ENCODE measurements at places on chromosomes 5 and 9. TPM values are rescaled to one million over a fixed set of nuclear protein-coding genes. Genes with fewer than 3 reads are reported as not detected.
A peak's percentile ranks its signal among the peaks of the same experiment; 100 is the strongest.

DNA sequence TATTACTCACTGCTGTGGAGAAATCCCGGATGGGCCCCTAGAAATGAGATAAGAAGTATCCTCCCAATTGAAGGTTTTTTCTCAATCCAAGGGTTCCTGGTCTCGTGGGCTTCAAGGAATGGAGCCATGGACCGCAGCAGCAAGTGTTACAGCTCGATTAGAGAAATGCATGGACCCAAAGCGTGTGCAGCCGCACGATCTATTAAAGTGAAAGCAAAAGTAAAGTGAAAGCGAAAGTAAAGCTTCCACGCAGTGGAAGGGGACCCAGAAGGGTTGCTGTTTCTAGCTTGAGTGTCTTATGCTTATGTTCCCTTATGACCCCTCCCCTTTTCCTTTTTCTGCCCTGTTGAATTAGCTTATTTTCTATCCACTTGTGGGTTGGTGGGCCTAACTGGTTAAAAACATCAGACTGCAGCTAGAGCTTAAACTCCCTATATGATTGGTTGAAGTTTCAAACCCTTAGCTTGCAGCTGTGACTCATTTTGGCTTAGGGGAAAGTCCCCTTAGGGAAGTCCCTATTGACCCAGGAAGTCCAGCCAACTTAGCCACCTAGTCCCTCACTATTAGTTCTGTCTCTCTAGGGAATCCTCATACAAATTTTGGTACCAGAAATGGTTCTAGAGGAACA, 1111.8 kb downstream of the TAF11L14 start:
- DNase-seq: no peak

DNA sequence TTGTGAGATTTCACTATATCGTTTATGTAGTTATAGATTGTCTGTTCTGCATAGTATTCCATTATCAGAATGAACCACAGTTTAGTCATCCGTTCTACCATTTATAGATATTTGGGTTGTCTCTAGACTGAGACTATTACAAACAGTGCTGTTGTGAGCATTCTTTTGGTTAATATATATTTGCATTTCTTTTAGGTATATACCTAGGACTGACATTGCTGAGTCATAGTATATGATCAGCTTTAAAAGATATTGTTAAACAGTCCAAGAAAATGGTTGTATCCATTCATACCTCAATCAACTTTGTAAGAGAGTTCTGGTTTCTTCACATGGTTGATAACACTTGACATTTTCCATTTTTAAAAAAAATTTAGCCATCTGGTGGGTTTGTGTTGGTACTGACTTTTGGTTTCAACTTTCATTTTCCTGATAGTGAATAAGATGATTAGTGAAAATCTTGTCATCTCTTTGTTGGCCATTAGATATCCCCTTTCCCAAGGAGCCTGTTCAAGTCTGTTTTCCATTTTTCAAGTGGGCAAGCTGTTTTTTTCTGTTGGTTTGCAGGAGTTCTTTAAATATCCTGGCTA, 22.9 kb upstream of the ADAM19 start:
- no peak for DNase-seq

GRCh38 chr5:55096182-55096581, 6.3 kb upstream of the GZMA start:
- DNase-seq: no peak

GRCh38 chr9:80871596-80871995, 817.8 kb downstream of the TLE1 start:
- DNase-seq: no peak

GRCh38 chr5:22889720-22890119, 36.6 kb upstream of the CDH12 start:
- DNase-seq: no peak

DNA sequence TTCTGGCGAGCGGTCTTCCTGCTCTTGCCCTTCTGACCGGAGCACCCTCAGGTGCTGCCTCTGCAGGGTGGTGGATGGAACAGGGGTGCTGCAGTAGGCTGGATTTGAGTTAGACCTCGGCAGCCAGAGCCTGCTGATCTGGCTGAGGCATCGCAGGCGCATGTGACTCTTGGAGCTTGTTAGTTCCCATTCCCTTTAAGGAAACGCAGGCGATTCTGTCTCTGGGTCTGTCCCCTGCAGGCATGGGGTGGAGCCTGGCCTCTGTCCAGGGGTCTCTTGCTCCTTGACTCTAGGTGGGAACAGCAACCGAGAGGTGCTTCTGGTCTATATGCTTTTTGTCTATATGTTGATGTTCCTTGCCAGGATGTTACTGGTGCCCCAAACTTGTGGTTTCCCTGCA, 3.1 kb downstream of the WNK2 start:
- DNase-seq: no peak

DNA sequence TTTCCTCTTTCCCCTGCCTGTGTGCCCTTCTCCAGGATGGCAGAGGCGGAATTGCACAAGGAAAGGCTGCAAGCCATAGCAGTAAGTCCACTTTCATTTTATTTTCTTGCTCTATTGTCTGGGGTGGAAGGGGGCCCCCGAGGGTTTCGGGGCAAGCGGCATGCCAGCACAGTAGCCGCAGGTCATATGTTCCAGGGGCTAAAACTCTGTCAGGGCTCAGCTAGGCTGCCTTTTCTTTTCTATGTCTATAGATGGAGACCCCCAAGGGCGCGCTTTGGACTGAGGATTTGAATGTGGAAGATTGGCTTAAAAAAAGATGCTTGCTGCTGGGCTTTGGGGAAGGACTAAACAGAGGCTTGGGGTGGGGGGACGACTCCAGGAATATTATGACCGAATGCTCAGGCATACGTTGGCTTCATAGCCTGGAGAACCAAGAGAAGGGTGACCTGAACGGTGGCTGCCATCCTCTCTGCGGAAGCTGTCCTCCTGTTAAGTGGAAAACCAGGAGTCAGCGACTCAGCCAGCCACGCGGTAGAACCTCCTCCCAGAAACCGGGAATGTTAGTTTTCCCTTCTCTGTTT, 545 bp downstream of the PALM2AKAP2 start:
- peak; percentile 30 for DNase-seq

DNA sequence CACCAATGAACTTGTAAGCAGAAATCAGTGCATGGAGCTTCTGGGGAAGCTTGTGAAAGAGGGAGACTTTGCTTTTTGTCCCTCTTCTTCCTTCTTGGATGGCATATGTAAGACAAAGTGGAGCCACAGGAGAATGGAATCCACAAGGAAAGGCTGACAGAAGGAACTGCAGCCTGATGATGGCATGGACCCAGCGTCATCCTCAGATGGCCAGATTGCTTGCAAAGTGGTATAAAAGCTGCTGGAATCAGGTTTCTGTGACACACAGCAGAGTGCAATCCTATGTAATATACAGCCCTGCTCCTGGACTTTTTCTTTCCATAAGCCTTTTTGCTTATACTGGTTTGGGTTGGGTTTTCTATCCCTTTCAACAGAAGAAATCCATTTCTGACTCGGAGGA, 31.4 kb upstream of the SPARC start:
- DNase-seq: no peak

GRCh38 chr9:19049917-19050636, 850 bp downstream of the RRAGA start:
- DNase-seq: no peak

- peak; percentile 96 for DNase-seq
Measured at GRCh38 chr5:125559296-125559695, 812.9 kb upstream of the ZNF608 start.

- DNase-seq: no peak
Measured at GRCh38 chr5:102307232-102307631, 11.1 kb upstream of the SLCO4C1 start.

The NDUFS6 gene
- 84.6 TPM for total RNA-seq

The GPR21 gene
- not detected for total RNA-seq

The INSL4 gene
- not detected for total RNA-seq

The PTRH1 gene
- 28.9 TPM for total RNA-seq

The FAM120AOS gene
- 21.4 TPM for total RNA-seq

The TSSK1B gene
- 0.14 TPM for total RNA-seq

All from foreskin keratinocyte (primary cell).